Hypothalamus (tissue), 51 donors: ENCODE measurements at places on chromosomes 1 and 21.

DNA sequence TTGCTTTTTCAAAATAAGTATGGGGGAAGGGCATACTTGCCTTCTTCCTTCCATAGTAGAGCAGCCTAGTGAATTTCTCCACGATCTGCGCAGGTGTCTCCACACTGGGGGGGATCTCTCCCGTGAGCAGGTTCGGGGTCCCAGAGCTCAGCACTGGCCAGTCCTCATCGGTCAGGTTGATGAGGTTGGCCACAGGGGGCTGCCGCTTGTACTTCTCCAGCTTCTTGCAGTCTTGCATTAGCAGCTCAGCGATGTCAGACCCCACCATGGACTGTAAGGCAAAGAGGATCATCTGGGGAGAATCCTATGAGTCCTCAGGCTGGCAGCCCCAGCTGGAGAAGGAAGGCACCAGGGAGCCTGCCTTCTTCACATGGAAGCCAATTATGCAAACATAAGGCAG lies 11.8 kb downstream of the SEC16B start:
- no peak for DNase-seq

GRCh38 chr1:38831731-38832369 lies 27.7 kb downstream of the RRAGC start:
- no peak for DNase-seq

DNA sequence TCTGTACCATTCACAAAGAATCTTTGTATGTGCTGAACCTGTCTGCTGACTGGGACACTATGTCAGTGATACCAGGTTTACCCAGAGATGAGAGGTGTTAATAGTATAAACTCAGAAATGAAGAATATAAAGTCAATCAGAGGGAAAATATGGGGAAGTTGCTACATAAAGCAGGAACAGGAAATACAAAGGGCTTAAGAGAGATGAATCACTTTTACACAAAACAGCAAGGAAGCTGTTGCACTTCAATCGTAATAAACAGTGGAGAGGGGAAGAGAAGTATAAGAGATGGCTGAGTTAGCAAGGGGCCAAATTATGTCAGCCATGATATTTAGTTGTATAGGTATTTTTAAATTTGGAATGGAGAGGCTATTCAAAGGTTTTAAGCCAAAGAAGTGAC lies 890.2 kb upstream of the NCAM2 start:
- no peak for DNase-seq

DNA sequence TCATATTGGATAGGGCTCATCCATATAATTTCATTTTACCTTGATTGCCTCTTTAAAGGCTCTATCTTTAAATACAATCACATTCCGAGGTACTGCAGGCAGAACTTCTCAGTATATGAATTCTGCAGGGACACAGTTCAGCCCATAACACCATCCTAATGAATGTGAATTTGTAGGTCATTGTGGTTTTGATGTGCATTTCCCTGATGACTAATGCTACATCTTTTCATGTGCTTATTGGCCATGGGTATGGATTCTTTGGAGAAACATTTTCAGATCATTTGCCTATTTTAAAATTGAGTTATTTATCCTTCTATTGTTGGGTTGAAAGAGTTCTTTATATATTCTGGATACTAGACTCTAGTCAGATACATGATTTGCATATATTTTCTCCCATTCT lies 9.6 kb upstream of the RPS6KC1 start:
- DNase-seq: no peak

DNA sequence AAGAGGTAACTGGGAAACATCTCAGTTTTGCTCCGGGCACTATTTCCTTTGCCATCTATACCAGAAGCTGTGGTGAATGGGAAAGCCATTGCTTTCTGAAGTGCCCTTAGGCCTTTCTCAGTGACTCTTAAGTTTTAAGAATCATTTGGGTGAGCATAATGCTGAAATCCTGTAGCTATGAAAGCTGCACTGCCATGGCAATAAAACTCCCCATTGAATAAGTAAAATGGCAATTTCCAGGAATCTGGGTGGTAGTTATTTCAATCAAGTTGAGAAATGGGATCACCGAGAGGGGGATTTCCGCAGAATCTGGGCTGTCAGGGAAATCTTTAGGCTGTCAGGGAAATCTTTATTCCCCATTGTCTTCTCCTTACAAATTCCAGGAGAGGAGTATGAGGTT lies 26.8 kb upstream of the MACF1 start:
- DNase-seq: no peak

- DNase-seq: no peak
Observed at GRCh38 chr21:38303300-38303699, 46.5 kb downstream of the KCNJ15 start.

DNA sequence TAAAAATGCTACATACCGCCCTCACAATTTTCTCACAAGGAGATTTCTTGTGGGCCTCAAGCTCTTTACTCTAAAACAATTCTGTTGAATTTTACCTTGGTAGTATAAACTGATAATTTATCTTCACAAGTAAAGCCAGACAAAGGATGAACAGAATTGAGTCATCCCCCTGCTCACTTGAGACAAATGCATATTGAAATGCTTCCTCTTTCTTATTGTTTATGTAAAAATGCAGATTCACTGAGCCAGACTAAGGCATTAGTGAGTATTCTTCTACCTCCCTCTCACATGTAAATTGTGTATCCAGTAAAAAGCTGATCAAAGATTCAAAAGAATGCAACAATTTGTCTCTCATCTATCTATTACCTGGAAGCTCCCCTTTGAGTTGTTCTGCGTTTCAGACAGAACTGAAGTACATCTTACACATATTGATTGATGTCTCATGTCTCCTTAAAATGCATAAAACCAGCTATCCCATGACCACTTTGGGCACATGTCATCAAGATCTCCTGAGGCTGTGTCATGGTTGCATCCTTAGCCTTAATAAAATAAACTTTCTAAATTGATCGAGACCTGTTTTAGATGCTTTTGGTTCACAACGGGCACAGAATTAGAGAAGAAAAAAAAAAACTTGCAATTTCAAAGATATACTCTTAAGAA lies 743.1 kb upstream of the B3GALT2 start:
- DNase-seq: no peak

GRCh38 chr1:67683766-67684525 lies 1.1 kb upstream of the GADD45A start:
- DNase-seq: no peak

DNA sequence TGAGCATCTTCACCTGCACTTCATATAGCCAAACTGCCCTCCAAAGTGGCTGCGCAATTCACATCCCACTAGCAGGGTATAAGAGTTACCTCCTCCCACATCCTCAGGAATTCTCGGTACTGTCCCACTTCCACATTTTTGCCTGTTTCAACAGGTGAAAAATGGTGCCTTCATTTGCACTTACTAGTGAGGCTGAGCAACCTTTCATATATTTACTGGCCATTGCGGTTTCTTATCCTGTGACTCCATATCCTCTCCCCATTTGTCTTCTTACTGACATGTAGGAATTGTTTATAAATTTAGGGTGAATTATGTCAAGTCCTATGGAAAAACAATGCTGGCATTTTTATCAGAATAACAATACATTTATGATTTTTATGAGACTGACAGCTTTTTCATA lies 61.9 kb downstream of the NIBAN1 start:
- DNase-seq: no peak

GRCh38 chr1:246275036-246275435 lies 232.0 kb downstream of the SMYD3 start:
- no peak for DNase-seq

- DNase-seq: no peak
Observed at GRCh38 chr1:35574125-35574654, 1.1 kb downstream of the TFAP2E start.

DNA sequence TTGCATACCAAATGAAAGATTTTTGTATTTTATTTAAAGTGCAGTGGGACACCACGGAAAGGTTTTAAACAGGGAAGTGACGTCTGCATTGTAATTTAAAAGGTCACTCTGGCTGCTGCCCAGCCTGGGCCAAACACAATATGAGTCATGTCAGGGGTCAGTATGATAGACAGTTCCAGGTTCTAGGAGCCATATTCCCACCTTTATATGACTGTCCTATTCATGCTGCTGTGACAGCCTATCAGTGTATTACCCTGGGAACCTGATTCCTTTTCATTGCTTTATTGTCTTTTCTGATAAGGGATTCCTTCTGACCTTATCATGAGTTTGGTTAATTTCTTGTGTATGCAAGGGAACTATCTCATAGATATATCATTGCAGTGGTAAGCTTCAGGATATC lies 5.3 kb downstream of the VANGL1 start:
- no peak for DNase-seq

GRCh38 chr1:177998696-177999631 lies 29.1 kb upstream of the SEC16B start:
- DNase-seq: no peak

GRCh38 chr21:28828021-28828420 lies 164.7 kb downstream of the LTN1 start:
- no peak for DNase-seq

DNA sequence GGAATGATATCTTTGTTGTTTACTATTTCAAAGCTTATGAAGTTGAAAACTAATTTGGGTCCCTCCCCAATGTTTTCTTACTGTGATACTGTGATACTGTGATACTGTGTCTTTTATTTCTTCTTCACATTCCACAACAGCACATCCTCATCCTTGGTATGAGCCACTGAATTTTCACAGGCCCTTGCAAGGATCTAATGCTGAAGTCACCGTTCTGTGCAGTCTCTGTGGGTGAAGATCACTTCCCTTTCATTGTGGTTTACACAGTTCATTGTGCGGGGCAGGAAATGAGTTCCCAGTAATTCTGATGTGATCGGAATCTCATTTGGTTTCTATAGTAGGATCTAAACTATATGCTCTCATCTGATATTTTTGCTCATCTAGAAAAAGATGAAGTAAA lies 32.1 kb upstream of the PAXBP1 start:
- DNase-seq: no peak

GRCh38 chr1:162200096-162200847 lies 130.8 kb downstream of the NOS1AP start:
- no peak for DNase-seq

DNA sequence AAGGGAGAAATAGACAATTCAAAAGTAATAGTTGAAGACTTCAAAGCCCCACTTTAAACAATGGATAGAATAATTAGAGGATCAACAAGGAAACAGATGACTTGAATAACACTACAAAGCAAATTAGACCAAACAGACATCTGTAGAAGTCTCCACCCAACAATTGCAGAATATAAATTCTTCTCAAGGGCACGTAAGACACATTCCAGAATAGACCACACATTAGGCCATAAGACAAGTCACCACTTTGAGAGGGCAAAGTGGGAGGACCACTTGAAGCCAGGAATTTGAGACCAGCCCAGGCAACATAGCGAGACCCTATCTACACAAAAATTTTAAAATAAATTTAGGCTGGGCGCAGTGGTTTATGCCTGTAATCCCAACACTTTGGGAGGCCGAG lies 20.5 kb upstream of the RNF186 start:
- DNase-seq: no peak

GRCh38 chr1:73327998-73328397 lies 870.0 kb downstream of the LRRIQ3 start:
- DNase-seq: no peak

GRCh38 chr1:41626616-41627375 lies 142.3 kb upstream of the EDN2 start:
- DNase-seq: no peak

- no peak for DNase-seq
Observed at GRCh38 chr1:59225594-59226316, 71.1 kb upstream of the FGGY start.

GRCh38 chr1:205343431-205344065 lies 13.2 kb downstream of the KLHDC8A start:
- DNase-seq: no peak

GRCh38 chr1:119611701-119612113 lies 36.4 kb downstream of the ZNF697 start:
- DNase-seq: peak; percentile 73

DNA sequence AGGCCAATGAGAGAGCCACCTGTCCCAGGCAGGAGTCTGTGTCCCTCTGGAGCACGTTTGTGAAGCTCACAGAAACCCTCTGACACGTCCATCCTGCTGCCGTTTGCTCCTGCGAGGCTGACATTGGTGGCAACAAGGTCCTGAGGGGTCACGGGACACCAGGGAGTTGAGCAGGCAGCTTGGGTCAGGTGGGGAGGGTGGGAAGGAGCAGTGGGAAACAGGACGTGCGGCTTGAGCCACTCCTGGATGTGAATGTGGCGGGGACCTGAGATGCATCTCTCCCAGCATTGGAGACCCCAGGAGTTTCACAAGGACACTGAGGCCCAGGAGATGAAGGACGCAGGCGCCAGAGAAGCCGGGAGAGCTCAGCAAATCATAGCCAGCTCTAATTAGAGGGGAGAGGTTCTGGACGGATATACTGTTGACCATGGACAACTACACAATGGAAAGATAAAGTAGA lies 149.0 kb downstream of the PEX14 start:
- no peak for DNase-seq
